Stimulated activated CD8-positive, alpha-beta memory T cell treated with anti-CD3 and anti-CD28 coated beads, Interleukin-4, amount 100 ng/mL, for 4 hours (primary cell): ENCODE measurements at places on chromosomes 12 and 14.

DNA sequence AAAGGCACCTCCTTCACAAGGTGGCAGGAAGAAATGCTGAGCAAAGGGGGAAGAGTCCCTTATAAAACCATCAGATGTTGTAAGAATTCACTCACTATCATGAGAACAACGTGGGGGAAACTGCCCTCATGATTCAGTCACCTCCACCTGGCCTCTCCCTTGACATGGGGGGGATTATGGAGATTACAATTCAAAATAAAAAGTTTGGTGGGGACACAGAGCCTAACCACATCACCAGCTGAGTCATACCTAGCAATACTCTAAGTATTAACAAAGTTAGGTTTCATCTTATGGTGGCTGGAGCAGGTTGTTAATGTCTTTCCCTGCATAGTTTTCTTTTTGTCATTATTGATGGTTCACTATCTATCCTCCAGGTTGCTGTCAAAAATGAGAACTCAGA is 113.2 kb upstream of the PPFIA2 start:
- no peak for DNase-seq

- DNase-seq: no peak
These were observed 28.3 kb downstream of the DEGS2 start for GRCh38 chr14:100131181-100131580.

GRCh38 chr14:93536945-93537344 is 106.2 kb downstream of the UNC79 start:
- no peak for DNase-seq

GRCh38 chr12:98354520-98355035 is 160.8 kb upstream of the TMPO start:
- no peak for DNase-seq

DNA sequence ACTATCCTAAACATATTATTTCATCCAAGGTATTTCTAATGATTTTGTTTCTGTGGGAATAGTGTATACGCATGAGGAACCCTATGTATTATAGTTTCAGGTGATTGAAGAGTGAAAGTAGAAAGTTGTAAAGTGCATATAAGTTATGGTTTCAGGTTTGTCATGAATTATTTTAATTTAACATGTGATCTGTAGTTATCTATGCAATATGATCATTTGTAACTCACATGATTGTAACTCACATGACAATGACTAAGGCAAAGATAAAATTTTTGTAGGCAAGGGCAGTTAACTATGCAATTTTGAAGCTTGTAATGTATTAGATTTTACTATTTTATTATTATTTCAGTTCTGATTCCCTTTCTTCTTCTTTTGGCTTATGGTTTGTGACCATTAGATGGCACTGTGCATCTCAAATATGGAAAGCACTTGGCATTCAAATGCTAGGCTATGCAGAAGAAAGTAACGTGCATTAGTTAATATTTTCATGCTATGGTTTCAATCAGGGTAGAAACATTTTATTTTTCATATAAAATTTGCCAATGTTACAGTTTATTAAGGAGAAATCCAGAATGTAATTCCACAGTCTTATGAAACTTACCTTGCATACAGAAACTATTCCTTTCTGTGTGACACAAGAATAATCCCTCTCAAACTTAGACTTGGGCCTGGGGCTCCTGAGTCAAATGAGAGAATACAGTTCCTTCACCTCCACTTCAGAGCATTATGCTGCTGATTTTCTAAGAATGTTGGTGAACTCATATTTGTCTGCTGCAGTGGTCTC is 15.8 kb upstream of the TMEM30B start:
- DNase-seq: no peak

DNA sequence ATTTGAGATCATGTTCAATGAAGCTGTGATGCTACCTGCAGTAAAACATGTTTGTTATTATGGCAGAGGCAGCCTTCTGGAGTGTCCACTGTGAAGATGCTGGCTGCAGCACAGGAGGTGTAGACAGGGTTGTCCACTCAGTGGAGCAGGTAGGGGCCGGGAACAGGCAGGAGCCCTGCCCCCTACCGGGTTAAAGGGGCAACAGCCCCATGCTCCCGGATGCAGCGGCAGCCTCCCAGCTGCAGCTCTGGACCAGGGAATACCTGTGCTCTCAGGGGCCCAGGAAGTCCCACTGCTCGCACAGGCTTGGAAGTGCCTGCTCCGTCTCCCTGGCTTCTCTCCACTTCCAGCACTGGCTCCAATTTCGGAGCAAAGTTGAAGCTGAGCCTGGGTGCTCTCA is 401.6 kb downstream of the FOXG1 start:
- DNase-seq: no peak

- no peak for DNase-seq
These were observed 251.4 kb upstream of the ATP2B1 start for GRCh38 chr12:89960011-89960507.

DNA sequence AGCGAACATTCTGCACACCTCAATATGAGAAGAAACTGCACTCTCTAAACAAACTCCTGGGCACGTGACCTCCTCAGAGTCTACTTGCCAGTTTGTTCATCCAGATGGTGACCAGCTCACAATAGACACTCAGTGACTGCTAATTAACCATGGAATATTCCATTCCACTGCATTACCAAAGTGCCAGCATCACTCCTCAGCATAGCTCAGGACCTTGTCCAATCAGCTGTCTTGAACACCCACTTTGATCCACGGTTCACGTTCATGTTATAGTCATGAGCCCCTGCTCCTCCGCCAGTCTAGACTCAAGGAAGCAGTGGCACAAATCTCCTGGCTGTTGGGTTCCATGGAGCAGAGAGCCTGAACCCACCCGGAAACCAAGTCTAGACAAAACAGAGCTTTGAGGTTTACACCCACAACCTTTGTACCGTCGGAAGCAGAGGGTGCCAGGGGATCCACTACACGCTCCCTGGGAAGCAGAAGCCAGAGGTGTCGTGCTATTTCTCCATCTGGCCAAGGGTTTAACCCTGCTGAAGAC is 285.3 kb downstream of the ZFP36L1 start:
- no peak for DNase-seq

- no peak for DNase-seq
These were observed 148.1 kb upstream of the NRXN3 start for GRCh38 chr14:78022059-78022458.

- DNase-seq: no peak
These were observed 222.7 kb upstream of the SOX5 start for GRCh38 chr12:24172031-24172772.

DNA sequence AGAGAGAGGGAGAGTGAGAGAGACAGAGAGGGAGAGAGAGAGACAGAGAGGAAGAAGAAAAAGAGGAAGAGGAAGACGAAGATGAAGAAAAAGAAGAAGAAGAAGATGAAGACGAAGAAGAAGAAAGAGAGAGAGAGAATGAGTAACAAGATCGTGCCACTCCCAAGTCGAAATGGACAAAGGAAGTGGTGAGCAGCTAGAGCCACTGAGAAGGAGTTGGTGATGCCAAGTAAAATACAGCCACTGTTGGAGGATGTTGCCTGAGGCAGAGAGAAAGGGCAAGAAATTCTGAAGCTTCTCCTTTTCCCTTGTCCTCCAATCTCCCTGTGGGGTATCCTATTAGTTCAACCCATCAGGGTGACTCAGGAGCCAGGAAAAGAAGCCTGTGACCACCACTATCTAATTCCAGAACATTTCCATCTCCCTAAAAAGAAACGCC is 12.5 kb upstream of the ANAPC5 start:
- DNase-seq: no peak

DNA sequence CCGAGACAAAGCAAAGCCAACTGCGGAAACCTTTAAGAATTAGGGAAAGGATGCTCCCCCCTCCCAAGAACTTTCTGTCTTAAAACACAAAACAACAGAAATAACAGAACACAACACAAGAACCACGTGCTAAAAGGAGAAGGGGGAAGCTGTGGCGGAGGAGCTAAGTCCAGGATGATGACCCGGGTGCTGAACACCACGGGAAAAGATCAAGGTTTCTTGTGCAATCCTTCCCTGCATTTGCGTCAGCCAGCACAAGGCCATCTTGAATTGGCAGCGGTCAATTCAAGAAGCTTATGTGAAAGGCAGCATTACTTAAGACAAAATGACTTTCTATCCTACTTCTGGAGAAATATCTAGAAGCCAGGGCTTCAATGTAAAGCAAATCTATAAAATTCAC is 11.0 kb upstream of the CREBL2 start:
- DNase-seq: no peak

DNA sequence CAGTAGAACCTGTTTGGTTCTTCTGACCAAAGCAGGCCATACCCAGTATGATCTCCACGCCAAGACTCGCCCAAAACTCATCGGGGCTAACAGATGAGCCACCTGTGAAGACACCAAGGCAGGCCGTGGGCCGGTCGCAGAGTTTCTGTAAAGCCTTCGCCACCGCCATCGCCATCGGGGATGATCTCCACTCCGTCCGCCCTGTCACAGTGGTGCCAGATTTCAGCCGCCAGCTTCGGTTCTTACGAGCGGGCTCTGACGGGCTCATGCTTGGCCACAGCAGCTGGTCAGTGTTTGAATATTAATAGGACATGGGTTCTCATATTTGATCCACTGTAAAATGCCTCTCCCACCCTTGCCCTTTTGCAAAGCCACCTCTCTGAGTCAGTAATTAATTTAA is 113.2 kb upstream of the TMEM132D start:
- DNase-seq: no peak

DNA sequence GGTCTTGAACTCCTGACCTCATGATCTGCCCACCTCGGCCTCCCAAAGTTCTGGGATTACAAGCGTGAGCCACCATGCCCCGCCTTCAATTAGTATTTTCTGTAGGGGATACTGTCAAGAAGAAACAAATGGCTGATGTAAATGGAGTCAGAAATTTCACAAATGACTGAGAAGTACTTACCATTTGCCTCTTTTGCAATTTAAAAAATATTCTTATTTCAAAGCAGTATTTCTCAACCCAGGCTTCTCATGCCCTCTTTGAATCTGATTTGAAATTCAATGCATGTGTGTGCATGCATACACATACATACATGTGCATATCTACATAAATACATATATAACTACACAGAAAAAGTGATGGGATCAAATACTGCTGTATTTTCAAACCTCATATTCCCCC is 4.4 kb downstream of the PSMA6 start:
- no peak for DNase-seq

DNA sequence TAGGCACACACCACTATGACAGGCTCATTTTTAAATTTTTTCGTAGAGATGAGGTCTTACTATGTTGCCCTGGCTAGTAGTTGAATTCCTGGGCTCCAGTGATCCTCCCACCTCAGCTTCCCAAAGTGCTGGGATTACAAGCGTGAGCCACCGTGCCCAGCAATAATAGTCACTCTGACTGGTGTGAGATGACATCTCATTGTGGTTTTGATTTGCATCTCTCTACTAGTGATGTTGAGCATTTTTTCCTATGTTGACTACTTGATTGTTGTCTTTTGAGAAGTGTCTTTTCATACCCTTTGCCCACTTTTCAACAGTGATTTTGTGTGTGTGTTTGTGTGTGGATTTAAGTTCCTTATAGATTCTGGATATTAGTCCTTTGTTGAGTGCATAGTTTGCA is 26.3 kb downstream of the ATP2A2 start:
- no peak for DNase-seq

DNA sequence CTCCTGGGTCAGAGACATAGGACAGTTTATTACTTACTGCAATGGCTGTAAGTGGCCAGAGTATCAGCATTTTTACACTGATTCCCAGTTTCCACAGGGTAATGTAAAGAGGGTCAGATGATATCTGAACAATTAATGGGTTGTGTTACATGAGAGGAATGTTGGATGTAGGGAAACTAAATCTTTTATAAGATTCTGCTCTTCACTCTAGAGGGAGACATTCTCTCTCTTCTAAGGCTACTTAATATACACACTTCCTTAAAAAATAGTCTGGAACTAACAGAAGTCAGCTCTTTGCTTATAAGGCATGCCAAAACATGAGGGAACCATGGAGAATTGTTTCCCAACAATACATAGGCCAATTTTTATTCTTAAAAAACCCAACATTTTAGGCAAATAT is 389.8 kb downstream of the ETNK1 start:
- no peak for DNase-seq

DNA sequence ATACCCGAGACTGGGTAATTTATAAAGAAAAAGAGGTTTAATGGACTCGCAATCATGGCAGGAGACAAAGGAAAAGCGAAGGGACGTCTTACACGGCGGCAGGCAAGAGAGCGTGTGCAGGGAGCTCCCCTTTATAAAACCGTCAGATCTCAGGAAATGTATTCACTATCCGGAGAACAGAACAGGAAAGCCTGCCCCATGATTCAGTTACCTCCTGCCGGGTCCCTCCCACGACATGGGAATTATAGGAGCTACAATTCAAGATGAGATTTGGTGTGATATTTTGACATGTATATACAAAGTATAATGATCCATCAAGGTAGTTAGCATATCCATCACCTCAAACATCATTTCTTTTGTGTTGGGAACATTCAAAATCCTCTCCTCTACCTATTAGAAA is 2.3 kb upstream of the CDCA4 start:
- DNase-seq: no peak

DNA sequence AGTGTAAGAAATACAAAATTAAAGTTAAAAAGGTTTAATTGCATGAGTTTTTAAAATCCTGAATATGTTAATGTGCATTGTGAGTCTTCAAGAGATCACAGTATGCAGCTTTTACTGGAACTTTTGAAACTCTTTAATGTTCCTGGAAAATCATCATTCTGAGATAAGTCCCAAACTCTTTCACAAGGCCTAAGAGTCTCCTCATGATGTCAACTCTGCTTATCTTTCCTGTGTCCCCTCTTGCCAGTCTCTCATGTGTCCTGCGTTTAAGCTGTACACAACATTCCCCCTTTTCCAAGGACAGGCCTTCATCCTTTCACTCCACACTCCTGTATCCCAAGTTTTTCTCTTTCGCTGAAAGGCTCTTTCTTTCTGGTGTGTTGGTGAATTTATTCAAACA is 380.1 kb downstream of the SOX5 start:
- no peak for DNase-seq

DNA sequence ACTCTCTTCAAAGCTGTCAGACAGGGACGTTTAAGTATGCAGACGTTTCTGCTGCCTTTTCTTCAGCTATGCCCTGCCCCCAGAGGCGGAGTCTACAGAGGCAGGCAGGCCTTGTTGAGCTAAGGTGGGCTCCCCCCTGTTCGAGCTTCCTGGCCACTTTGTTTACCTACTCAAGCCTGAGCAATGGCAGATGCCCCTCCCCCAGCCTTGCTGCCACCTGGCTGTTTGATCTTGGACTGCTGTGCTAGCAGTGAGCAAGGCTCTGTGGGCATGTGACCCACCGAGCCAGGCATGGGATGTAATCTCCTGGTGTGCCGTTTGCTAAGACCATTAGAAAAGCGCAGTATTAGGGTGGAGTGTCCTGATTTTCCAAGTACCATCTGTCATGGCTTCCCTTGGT is 900.4 kb upstream of the MDGA2 start:
- DNase-seq: no peak

- no peak for DNase-seq
These were observed 27.2 kb upstream of the NT5DC3 start for GRCh38 chr12:103868215-103868614.

GRCh38 chr14:103290056-103290455 is 44.0 kb upstream of the EIF5 start:
- no peak for DNase-seq

DNA sequence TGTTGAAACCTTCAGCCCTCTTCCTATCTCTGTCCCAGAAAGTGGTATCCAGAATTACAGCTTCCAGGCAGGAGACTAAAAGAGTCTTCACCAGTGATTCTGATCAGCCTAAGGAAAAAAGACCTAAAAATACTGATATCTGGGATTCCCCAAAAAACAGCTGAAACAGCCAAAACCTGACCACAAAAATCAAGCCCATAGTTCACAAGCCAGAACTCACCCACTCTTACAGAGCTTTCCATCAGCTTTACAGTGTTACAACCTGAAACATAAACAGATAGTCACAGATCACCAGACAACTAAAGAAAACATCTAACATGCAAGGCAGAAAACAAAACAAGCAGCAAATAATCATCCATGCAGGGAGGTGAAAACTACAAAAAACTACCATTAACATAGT is 26.0 kb upstream of the TSPAN8 start:
- no peak for DNase-seq
